ENCODE measurements at places on chromosomes 4 and X.

GRCh38 chr4:174248407-174248806, 35.1 kb downstream of the FBXO8 start:
- no peak for DNase-seq

- DNase-seq = no peak
Observed at GRCh38 chrX:75096331-75096730, 59.8 kb downstream of the ABCB7 start.

GRCh38 chrX:13201605-13202219, 118.1 kb downstream of the ATXN3L start:
- DNase-seq = no peak

- no peak for DNase-seq
Observed at GRCh38 chr4:172838943-172839342, 329.7 kb upstream of the GALNT7 start.

DNA sequence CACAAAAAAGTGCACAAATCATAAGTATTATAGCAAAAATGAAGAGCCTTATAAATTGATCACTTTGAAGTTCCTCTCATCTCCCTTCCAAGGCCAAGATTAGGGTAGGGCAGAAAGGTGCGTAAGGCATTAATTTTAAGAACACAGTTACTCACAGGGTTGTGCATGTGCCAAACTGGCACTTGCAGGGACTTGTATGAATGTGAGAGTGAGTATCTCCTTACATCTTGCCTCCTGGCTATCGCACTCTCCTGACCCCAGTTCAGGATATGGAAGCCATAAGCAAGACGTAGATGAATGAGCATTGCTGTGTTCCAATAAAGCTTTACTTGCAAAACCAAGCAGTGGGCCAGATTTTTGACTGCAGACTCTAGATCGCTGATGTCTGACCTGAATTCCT, 510.1 kb upstream of the AADAT start:
- DNase-seq = no peak

GRCh38 chr4:80184053-80184824, 13.1 kb upstream of the PRDM8 start:
- peak; percentile 95 for DNase-seq

DNA sequence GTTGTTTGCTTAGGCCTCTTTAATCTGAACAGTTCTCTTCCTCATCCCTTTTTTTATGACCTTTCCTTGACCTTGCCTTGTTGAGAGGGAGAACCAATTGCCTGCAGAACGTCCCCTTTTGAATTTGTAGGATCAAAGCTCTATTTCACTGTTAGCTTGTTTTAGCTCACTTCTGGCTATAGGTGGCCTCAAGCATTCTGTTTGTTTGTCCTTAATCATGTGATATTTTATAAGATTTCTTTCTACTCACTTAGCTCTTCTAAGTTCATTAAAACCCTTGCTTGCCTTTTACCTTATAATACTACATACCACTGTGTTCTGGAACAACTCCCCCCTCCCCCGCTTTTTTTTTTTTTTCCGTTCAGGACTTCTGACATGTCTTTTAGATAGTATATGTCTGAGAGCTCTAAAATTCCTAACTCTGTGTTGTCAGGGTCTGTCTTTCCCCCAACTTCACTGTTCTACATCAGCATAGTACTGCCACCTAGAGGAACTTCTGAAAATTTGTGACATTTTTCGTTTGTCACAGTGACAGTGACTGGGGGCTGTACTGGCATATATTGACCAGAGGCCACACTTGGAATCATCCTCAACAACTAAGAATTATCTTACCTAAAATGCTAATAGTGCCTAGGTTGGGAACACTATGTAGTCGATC, 128.5 kb downstream of the LARP7 start:
- DNase-seq = no peak

DNA sequence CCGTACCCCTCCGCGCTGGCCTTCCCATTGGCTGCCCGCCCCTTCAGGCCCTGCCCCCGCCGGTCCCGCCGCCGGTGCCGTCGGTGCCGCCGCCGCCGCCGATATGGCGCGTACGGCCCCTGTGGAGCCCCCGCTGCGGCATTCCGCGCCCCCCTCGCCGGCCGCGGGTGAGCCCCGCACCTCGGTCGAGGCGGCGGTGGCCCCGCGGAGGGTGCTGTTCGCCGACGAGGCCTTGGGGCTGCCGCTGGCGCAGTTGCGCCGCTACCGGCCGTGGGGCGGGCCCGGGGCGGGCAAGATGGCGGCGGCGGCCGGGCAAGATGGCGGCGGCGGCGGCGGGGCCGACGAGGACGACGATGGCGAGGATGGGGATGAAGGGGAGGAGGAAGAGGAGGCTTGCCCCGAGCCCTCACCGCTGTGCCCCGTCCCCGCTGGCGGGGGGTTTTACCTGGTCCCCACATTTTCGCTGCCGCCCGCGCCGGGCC, at the start of gene PPP1R3F:
PPP1R3F (plus strand) TSS at position 27 of the 482 bp plus-strand sequence; CDS start at position 104, 77 bp downstream.
- no peak for DNase-seq

DNA sequence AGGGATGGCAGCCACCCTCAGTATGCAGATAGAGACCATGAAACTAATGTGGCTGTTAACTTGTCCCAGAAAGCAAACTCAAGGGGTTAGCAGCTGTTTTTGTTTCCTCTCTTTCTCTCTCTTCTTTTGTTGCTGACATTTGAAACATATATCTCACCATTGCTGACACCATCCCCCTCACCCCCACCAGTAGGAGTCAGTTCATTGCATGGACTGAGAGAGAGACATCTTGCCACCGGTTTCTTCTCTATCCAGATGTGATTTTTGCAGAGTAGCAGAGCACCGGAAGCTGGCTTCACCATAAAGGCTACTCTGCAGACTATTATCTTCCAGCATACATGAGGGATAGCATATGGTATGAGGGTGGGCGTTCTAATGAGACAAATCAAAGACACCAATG, 177.1 kb upstream of the FRG1 start:
- no peak for DNase-seq

- no peak for DNase-seq
Observed at GRCh38 chr4:104493081-104493831, 1.4 kb downstream of the CXXC4 start.

DNA sequence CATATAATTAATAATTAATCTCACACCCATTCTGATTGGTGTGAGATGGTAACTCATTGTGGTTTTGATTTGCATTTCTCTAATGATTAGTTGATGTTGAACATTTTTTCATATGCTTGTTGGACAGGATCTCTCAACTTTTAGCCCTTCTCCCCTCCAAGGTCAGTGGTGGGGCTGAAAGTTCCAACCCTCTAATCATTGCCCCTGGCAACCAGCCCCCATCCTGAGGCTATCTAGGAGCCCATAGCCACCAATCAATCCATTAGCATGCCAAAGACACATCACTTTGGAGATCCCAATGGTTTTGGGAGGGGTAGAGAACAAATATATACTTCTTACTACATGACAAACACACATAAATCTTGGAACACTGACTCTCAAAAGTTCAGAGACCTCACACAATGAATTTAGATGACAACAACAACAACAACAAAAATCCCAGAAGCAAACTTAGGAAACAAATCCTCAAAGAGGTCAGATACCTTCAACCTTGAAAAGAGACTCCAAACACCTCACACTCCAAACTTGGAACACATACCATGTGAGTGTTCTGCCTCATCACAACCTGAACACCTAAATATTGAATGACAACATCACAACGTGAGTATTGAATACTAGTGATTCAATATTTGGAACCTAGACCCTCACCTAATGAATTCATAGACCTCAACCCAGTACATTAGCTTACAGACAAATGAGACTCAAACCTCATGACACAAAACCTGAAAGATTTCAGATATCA, 19.0 kb upstream of the PAGE4 start:
- DNase-seq = no peak

GRCh38 chrX:45485719-45486118, 285.0 kb upstream of the DIPK2B start:
- DNase-seq = no peak

GRCh38 chr4:148449921-148450320, 7.7 kb upstream of the NR3C2 start:
- DNase-seq = no peak

DNA sequence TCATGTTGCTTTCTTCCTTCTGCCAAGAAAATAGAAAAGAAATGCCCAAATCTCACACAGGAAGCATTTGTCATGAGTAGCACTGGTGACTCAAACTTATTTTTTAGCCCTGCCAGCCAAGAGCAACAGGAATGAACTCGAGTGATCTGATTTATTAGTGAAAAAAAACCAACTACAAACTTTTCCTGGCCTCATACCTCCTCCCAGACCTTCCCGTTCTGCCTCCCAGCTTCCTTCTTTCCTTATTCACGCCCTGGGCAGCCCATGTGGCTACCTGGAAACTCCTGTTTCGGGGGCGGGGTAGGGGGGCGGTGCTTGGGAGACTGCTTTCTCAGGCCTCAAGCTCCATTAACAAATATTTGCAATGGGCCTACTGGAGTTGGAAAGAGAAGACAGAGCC, 178.5 kb downstream of the NHS start:
- DNase-seq = no peak

GRCh38 chrX:115047181-115047580, 29.8 kb upstream of the IL13RA2 start:
- DNase-seq = no peak

GRCh38 chr4:189533603-189534002, 407.1 kb upstream of the FRG1 start:
- DNase-seq = no peak

GRCh38 chr4:128776794-128777216, 32.7 kb upstream of the JADE1 start:
- DNase-seq = no peak

All from activated CD4-positive, alpha-beta memory T cell treated with anti-CD3 and anti-CD28 coated beads, Interleukin-2, amount 10 ng/mL, durations not matched to agents 7 days and 5 days (primary cell).